ENCODE measurements at places on chromosomes 11 and 22.

GRCh38 chr11:116868066-116868465 is 30.6 kb upstream of the APOA1 start:
- no peak for DNase-seq

- no peak for DNase-seq
Measured at GRCh38 chr11:105598371-105598770, 11.5 kb upstream of the GRIA4 start.

DNA sequence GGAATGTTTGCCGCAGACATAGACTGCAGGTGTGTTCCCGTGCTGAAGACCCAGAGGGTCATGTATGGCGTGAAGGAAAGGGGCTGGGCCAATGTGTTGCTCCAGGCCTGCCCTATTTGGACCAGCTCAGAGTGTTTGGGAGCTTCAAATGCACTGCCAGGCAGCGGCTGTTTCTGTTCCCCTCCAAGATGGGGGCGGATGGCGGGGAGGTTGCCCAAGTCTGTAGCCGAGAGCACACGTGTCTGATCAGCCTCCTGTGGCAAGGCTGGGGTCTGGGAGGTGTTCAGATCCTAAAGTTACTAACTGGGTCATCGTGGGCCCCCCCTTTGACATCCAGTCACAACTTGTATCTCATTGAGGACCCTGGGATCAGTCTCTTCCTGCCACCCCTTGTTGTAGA is 45.5 kb downstream of the CACNA1I start:
- no peak for DNase-seq

- peak; percentile 38 for DNase-seq
Measured at GRCh38 chr22:24831687-24832086, 25.7 kb downstream of the SGSM1 start.

- DNase-seq, result no peak
Measured at GRCh38 chr11:35621620-35622019, 3.4 kb downstream of the FJX1 start.

DNA sequence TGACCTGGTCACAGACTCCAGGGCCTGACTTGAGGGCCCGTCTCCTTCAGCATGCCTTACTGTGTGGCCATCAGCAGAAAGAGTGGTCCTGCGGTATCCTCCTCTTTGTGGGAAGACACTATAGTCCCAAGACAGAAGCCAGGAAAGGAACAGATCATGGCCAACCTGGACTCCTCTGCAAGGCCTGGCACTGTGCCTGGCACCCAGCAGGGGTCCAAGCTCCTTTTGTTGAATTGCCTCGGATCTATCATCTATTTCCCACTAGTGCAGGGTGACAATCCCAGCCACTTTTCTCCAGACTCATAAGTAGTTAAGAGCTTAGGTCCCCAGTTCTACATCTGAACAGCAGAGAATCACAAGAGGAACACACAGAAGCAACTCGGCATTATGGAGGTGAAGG is 27.0 kb downstream of the DSCAML1 start:
- DNase-seq, result no peak

DNA sequence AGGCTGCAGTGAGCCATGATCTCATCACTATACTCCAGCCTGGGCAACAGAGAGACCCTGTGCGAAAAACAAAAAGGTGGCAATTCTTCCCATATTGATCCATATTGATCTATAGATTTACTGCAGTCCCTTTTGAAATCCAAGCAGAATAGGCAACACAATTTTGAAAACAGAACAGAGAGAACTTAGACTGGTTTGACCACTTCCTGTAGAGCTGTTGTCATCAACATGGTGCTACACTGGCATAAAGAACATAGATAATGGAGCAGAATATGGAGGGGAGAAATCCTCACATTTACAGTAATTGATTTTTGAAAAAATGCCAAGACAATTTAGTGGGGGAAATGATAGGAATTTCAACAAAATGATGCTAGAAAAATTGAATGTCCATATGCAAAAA is 34.1 kb downstream of the GRK3 start:
- no peak for DNase-seq

DNA sequence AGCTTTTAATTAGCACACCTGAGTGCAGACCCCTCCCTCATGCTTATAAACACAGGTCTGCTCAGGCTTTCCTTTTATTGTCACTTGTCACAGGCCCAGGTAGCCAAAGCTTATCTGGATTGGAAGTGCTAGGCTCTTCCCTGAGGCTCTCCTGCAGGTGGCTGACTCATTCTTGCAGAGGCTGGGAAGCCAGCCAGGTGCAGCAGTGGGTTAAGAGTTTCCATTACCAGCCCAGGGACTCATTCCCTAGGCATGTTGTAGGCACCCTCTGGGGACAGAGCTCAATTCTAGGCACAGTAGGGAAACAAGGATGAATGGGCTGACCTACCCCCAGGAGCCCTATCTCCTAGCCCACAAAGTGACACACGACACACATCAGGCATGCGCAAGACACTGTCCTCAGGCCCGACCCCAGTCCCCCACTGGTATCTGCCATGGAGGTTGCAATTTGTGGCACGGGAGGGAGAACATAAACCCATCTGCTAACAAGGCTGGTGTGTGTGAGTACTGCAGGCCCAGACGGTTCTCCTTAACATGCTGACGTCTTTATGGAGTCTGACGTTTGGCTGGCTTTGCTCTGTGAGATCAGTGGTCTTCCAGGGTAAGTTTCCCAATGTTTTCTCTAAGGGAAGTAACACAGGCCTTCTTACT is 94.2 kb downstream of the ABTB2 start:
- DNase-seq, result no peak

DNA sequence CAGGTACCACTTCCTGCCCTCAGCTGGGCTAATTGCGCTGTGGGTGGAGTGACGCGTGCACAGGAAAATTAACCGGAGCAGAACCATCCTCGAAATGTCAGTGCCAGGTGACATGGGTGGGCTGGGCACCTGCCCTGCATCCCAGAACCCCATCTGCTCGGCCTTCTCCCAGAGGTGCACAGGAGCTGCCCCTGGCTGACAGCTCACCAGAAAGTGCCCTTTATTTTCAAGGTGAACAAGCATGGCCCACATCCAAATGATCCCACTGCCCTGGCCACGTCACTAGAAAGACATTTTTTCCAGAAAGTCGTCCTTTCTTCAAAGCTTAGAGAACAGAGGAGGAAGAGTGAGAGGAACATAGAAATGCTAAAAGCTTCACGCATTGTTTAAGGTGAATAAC is 4.1 kb upstream of the ELFN2 start:
- DNase-seq, result no peak

- peak; percentile 50 for DNase-seq
Measured at GRCh38 chr22:23786261-23786710, 480 bp upstream of the SMARCB1 start.

DNA sequence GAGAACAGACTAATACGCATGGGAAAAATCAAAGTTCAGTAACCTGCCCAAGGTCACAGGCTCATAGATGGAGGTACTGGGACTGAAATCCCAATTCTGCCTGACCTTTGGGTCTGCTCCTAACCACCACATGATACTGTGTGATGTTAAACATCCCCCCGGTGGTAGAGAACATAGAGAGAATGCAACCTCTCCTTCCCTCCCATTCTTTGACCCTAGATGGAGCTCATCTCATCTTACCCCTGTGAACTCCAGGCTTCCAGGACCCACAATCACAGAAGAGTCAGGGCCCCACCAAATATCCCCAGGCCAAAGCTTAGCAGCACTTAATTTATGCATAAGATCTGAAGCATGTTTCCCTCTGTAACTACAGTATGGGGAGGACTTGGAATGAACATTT is 198.5 kb downstream of the MYO18B start:
- no peak for DNase-seq

- no peak for DNase-seq
Measured at GRCh38 chr11:127806501-127806900, 780.9 kb downstream of the ETS1 start.

GRCh38 chr11:1864831-1865665 is 12.2 kb downstream of the LSP1 start:
- no peak for DNase-seq

DNA sequence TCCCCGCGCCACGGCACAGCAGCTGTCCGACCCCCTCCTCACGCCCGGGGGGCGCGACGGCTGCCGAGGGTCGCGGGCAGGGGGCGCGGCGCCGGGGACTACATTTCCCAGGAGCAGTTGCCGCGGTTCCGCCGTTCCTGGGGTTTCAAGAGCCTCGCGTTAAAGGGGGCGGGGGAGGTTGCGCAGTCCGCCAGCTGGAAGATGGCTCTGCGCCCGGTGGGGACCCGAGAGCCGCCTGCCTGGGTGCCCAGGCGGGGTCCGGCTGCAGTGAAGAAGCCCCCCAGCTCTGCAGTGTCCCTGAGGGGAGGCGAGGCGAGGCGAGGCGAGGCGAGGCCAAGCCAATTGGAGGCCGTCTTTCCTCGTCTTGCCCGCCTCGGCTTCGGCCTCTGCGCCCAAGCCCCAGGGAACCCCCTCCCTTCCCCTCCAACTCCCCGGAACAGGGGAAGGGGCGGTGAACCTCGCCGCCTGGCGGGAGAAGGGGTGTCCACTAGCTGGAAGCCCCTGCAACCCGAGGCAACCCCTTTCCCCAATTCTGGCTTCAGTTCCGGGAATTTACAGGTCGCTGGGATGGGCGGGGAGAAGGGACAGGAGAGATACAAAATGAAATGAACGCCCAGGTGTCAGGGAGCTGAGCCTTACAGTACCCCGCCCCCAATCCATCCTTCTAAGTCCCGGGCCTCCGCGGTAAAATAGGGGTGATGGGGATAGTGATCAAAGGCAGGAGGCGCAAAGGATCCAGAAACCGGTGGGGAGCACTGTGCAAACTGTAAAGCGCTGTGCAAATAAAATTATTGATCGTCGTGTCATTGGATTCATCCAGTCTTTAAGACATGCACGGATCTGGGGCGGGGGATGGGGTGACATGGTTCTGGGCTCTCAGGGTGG is 5.2 kb upstream of the GCAT start:
- DNase-seq, result peak; percentile 65

DNA sequence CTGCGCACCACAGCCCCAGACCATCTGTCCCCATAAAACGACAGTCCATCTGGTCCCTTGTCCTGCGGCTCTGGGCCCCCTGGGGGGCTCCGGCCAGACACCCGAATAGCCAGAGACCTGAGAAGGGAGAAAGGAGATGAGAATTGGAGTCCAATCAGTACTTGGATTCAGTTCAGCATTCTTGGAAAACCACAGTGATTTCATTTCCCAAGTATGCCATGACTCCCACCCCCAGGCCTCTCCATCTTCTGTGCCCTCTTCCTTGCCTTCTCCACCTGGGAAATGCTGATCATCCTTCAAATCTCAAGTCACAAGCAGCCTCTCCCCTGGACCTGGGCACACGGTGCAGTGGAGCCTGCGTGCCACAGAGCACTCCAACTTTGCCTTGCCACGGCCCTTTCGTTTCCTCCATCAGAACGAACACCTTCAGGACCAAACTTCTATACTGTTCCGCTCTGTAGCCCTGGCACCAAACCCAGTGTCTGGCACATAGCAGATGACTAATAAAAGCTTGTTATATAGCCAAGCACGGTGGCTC is 10.9 kb upstream of the MFNG start:
- DNase-seq, result no peak

GRCh38 chr11:134441281-134441680 is 29.2 kb upstream of the B3GAT1 start:
- no peak for DNase-seq

DNA sequence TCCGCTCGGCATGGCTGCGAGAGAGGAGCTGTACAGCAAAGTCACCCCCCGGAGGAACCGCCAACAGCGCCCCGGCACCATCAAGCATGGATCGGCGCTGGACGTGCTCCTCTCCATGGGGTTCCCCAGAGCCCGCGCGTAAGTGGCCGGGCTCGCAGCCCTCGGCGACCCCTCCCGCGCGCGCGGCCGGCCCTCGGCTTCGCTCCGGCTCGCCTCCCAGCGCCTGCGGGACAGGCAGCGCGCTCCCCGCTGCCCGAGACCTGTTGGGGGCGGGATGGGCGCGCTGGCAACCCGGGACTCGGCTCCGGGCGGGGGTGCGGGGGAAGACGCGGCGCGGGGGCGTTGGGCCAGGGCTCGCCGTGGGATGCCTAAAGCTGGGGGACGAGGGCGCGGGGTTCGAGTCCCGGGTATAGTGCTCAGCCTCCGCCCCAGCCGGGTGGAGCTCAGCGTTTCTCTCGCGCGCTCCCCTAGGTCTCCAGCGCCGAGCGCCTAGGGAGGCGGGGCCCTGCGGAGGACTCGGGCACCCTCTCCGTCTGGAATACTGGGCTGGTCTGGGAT is 630 bp downstream of the UBASH3B start:
- DNase-seq, result peak; percentile 52

DNA sequence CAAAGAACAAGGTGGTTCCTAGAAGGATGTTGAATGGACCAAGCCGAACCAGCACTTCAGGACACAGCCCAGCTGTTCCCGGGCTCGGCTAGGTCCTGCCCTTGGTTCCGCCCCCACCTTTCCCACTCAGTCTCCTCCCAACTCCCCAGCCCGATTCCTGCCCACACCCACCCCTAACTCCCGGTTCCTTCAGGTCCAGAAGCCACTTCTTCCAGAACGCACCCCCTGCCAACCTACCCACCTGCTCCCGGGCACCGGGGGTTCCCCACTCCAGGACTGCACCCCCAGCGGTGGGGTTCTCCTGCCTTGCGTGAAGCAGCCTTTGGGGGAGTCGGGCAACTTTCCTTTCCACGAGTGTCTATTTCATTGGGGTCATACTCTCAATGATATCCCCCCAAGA is 30.7 kb downstream of the CERK start:
- DNase-seq, result no peak

- peak; percentile 79 for DNase-seq
Measured at GRCh38 chr22:31346255-31346732, at the start of gene PATZ1. Gene PATZ1 (minus strand): TSS chr22:31346346. CDS start chr22:31345602, 744 bp downstream.

DNA sequence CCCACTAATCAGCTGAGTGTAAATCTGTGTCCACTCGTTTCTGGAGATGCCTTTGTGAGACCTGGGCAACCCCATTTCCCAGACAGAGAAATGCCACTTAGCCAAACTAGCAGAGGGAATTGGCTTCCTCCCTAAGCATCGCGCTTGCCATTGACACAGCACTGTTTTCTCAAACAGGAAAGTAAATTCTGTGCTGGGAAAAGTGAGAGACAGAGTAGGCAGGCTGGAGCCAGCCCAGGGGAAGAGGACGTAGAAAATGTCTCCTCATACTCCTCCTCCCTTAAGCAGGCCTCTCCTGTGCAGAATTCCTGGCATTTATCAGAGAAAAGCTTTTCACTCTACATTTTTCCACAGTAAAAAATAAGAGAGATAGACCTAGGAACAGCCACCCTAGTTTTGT is 99.1 kb upstream of the AMOTL1 start:
- DNase-seq, result no peak

DNA sequence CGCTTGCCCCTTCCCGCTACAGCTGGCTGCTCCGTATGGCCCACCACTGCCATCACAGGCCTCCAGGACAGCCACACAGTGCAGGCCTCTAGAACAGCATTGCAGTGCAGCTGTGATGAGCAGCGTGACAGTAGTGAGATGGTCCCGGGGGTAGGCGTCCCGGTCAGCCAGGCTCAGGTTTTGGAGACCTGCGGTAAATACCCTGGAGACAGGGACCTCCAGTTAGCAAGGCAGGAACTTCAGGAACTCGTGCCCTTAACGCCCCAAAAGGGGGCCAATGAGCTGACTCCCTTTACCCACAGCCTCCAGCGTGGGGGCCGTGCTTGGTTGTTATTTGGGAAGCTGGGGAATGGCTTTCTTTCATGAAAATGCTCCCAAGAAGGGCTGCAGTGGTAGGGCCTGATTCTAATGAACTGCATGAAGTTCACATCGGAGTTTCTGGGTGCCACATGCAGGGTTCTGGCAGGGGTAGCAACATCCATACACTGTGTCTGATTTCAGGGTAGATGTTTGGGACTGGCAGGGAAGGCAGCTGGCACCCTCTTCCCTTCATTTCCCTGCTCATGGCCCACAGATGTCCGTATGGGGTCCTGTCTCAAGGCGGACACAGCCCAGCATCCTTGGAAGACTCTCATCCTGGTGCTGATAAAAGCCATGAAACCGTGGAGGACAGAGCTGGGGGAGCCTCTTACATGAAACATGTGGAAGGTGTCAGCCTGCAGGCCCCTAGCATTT is 440.5 kb downstream of the TBC1D22A start:
- DNase-seq, result no peak

GRCh38 chr11:130677486-130678153 is 229.2 kb downstream of the ADAMTS15 start:
- no peak for DNase-seq

Data from RPMI8226 (cell line).